ENCODE measurements at places on chromosomes 12 and 14.

DNA sequence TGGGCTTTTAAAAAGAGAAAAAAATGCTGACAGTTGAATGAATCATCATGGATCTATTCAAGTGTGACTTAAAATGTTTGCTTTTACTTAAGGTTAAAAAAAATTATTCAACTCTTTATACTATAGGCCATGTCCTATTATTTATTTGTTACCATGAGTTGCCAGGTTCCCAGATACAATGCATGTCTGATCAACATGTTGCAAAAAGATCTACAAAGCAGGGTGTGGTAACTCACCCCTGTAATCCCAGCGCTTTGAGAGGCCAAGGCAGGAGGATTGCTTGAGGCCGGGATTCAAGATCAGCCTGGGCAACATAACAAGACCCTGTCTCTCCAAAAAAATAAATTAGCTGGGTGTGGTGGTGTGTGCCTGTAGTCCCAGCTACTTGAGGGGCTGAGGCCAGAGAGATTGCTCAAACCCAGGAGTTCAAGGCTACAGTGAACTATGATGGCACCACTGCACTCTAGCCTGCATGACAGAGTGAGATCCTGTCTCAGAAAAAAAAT, 460.8 kb downstream of the BCAT1 start:
- DNase-seq, result no peak

- DNase-seq, result no peak
Observed at GRCh38 chr14:65926504-65926903, 514.0 kb downstream of the FUT8 start.

DNA sequence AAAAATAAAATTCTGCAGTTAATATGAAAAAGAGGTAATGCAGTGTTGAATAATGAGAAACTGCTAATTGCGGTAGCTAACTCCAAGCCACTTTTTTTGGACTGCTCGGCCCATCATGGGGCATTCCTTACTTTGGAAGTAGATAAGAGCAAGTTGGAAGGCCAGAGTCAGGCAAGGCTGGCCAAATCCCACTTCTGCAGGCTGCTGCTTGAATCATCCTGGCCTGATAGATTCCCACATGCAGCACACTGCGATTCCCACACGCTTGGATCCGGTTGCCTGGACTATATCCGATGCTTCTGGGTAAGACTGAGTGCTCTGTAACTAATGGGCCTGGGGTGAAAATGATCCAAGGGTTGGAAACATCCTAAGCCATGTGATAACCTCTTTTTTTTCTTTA, 10.6 kb downstream of the EIF2B2 start:
- no peak for DNase-seq

DNA sequence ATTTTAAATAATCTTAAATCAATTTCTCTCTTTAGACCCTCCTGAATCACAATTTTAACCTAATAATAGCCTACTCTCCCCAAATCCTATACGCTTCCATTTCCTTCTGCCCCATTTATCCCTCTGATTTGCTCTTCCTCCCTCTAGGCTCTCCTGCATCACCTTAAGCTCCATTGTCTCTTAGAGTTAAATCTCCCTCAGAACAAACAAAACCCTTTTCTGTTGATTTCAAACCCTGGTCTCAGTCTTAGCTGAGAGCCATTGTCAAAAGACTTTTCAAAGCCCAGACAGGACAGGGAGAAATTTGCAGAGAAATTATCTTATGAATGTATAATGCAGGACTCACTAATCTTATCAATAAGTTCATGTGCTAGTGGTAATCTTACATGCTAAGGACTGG, 106.1 kb downstream of the C12orf75 start:
- no peak for DNase-seq

DNA sequence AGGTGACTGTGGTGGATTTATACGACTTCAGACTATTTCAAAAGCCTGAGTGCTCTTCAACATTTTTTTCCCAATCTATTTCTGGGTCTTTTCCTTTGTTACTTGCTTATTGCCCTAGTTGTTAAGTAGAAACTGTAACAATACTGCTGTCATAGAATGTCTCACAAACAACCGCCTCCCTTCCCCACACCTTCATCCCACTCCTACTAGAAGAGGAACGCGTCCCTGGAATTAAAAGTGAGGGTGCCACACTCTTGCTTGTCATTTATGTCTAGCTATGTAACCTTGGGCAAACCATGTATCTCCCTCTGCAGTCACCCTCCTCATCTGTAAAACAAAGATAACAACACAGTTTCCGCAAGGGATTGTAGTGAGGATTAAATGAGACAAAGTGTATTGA, 8.6 kb downstream of the BRAP start:
- no peak for DNase-seq

DNA sequence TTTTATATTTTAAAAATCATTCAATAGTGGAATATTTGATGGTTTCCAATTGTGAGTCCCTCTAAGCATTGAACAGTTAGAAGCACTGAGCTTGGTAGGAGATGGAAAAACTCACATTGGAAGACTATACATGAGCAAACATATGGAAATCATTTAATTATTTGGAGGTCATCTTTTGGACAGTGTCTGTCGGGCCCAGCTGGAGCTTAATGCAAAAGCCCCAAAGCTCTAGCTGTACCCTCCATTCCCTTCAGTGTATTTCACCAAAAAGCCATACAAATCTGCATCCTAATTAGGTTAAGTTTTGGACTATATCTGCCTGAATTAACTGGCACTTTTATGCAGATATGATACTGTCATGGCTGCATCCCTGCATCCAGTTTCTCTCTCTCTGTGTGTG, 365.7 kb downstream of the FLRT2 start:
- DNase-seq, result no peak

DNA sequence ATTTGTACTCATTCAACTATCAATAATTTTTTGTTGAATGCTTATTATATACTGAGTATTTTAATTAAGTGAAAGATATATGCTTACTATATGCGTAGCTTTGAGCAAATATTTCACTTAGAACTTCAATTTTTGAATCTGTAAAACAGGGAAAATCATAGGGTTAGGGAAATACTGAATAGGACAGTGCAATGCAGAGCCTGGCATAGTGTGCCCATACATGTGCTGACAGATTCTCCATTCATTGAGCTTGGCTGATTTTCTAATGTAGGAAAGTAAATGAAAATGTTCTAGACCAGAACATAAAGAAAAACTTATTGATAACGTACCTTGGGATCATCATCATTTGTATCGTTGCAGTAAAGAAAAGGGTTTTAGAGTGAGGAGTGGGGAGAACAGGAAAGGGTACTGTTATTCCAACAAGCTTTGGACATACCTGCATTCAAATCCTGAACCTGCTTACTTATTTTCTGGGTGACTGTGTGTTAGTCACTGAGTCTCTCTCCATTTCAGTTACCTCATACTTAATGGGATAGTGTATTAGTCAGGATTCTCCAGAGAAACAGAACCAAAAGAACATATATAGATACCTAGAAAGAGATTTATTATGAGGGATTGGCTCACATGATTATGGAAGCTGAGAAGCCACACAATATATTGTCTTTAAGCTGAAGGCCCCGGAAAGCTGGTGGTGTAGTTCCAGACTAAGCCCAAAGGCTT, 436.4 kb downstream of the ADAMTS20 start:
- DNase-seq, result no peak

DNA sequence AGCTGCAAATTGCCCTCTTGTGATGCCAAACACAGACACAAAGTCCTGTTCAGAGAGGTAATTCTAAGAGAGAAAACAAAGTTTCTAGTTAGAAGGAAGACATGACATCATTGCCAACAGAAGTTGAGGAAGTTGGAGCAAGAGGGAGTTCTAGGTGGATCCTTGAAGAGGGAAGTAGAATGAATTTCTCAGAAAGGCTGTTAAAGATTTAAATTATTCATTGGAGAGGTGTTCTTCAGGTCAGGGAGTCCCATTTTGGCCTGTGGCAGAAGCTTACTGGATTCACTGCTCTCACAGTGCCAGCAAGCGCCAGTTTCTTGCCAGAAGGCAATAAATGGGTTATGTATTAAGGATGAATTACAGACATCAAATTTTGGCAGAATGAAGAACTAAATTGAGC, 15.3 kb downstream of the TSFM start:
- no peak for DNase-seq
